ENCODE measurements at places on chromosomes 3 and 15.

GRCh38 chr3:126004692-126005091 lies 35.7 kb downstream of the ROPN1B start:
- H3K4me3 ChIP-seq: no peak overlapping the region
- no peaks in the 10 kb centered on the region for H3K4me1 ChIP-seq
- no peak for DNase-seq
- H3K27me3 ChIP-seq: peaks cover 5% of the 10 kb centered on the region
- no peak overlapping the region for H3K27ac ChIP-seq

GRCh38 chr15:72685301-72685924 lies 569 bp downstream of the HIGD2B start:
- peak overlapping the region; percentile 96 for H3K4me3 ChIP-seq
- no peaks in the 10 kb centered on the region for H3K36me3 ChIP-seq
- peak; percentile 2 for DNase-seq
- H3K4me1 ChIP-seq: peaks cover 21% of the 10 kb centered on the region
- H3K27me3 ChIP-seq: peaks cover 11% of the 10 kb centered on the region
- H3K27ac ChIP-seq: peak overlapping the region; percentile 92

- peaks cover 4% of the 10 kb centered on the region for H3K4me1 ChIP-seq
- no peak for DNase-seq
- H3K27ac ChIP-seq: no peak overlapping the region
- H3K36me3 ChIP-seq: no peaks in the 10 kb centered on the region
- H3K27me3 ChIP-seq: no peaks in the 10 kb centered on the region
- no peak overlapping the region for H3K4me3 ChIP-seq
These were observed 49.2 kb downstream of the SLMAP start for GRCh38 chr3:57805266-57805665.

DNA sequence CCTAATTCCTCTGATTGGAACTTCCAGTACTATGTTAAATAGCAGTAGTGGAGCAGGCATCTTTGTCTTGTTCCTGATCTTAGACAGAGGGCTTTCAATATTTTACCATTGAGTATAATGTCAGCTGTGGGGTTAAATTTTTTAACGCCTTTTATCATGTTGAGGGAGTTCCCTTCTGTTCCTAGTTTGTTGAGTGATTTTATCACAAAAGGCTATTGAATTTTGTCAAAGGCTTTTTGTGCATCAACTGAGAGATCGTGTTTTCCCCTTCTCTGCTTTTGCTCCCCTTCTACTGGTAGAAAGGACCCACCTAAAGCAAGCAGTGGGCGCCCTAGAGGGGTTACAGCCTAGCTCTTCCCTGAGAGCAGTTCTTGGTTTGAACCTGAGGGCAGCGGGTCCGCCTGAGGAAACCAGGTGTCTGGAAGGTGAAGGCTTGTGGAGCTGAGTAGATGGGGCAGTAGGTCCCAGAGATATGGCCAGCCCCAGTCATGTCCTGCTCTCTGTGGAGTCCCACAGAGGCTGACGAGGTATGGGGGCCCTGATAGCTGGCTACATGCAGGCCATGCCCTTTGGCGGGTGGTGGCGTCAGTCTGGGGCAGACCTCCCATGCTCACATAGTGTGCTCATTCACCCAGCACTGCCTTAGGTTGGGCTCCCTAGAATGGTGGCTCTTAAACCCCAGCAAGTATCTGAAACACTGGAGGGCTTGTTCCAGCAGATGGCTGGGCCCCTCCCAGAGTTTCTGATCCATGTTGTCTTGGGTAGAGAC lies 11.3 kb downstream of the HDAC11 start:
- H3K36me3 ChIP-seq: peaks cover 4% of the 10 kb centered on the region
- peaks cover 16% of the 10 kb centered on the region for H3K4me1 ChIP-seq
- H3K27ac ChIP-seq: no peak overlapping the region
- H3K4me3 ChIP-seq: no peak overlapping the region
- no peaks in the 10 kb centered on the region for H3K27me3 ChIP-seq
- DNase-seq: no peak
